Activated CD8-positive, alpha-beta memory T cell treated with anti-CD3 and anti-CD28 coated beads for 48 hours (primary cell): ENCODE measurements at places on chromosomes 7 and 10.

GRCh38 chr10:131731780-131732630, 168.8 kb upstream of the PPP2R2D start:
- no peak for DNase-seq

DNA sequence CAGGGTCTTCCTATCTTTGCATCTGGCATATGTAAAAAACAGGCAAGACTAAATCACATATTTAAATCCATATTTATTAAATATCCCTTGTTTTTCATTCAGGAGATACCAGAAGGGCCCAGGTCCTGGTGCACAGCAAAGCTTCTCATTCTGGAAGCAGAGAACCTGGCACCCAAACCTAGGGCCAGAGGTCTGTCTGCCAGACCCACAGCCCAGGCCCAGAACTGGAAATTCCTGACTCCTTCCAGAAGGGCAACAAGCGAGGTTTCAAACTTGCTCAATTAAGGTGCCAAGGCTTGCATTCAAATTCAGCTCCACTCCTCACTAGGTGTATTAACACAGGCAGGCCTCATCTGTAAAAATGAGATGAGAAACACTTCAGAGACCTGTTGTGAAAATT, 4.2 kb upstream of the MYO1G start:
- no peak for DNase-seq

- DNase-seq, result no peak
Measured at GRCh38 chr10:96814264-96814663, 17.8 kb upstream of the LCOR start.

- peak; percentile 60 for DNase-seq
Measured at GRCh38 chr7:55309040-55309991, 55.8 kb upstream of the LANCL2 start.

DNA sequence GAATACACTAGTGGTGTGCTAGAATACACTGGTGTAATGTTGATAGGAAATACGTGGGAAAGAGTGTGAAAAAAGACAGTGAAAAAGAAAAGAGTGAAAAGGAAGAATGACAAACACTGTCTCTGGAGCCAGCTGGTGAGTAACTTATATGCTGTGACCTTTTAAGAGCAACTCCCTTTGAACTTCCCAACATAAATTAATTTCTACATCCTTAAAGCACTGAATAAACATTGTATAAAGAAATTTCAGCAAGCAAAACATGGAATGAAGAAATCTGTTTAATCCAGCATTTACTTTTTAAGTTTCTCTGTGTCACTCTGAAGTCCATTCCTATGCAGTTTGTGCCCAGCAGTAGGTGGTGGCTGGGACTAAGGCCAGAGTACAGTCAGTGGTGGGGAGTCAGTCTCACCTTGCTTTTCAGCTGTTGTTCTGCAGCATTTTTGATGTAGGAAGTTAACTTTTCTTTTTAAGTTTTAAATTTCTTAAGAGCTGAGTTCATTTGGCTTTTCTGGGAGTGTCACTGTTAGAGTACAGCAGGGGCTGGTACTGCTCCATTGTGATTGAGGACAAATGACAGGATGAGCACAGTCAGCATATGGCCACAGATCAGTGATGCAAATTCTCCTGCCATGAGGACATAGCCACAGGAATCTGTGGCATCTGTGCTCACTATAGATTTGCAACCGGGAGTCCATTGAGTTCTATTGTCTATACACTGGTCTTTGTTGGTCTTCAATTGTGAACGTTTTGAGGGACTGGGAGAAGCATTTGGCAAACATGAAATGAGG, 321.8 kb downstream of the ZNF248 start:
- no peak for DNase-seq

GRCh38 chr10:70272925-70273316, 10.9 kb downstream of the NPFFR1 start:
- DNase-seq, result no peak

- DNase-seq, result no peak
Measured at GRCh38 chr10:87670586-87670985, 10.9 kb downstream of the PAPSS2 start.

DNA sequence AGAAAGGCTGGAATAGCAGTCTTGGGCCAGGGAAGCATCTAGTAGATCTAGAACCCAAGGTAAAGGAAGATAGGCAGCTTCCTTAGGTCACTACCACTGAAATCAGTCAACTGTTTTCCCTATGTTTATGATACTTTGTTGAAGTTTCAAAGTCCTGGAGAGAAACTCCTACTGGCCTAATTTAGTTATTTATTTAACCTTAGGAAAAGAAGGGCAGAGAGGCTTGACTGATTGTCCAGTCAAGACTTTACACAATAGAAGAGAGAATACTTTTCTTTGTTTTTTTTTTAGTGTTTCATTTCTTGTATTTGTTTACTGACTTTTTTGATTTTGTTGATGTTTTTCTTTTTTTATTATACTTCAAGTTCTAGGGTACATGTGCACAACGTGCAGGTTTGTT, 138.9 kb upstream of the PHYHIPL start:
- no peak for DNase-seq

DNA sequence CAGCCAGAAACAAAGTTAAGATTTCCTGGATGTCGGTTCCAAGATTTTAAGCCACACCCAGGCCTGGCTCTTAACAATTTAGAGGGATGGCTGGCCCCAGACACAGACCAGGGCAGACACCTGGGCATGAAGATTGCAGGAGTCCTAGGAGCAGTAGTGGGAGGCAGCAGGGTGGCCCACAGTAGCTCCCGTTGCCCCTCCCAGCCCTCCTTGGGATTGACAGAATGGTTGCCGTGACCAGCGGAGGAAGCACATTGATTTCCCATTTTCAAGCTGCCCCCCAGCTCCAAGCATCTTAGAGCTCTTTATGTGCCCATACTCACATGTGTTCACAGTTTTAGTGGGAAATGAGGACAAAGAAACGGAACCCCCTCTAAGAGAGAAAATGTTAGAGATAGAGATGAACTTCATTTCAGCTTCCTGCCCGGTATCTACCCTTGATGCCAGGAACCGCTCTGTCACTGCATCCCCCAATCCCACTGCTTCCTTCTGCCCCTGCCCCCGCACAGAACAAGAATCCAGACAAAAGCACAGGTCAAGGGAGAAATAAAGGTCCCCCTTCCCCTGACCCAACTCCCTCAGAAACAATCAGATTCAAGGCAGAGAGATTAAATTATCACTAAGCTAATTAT, 101.1 kb downstream of the PLXNA4 start:
- no peak for DNase-seq

- DNase-seq, result no peak
Measured at GRCh38 chr10:30182191-30183054, 123.0 kb upstream of the JCAD start.

DNA sequence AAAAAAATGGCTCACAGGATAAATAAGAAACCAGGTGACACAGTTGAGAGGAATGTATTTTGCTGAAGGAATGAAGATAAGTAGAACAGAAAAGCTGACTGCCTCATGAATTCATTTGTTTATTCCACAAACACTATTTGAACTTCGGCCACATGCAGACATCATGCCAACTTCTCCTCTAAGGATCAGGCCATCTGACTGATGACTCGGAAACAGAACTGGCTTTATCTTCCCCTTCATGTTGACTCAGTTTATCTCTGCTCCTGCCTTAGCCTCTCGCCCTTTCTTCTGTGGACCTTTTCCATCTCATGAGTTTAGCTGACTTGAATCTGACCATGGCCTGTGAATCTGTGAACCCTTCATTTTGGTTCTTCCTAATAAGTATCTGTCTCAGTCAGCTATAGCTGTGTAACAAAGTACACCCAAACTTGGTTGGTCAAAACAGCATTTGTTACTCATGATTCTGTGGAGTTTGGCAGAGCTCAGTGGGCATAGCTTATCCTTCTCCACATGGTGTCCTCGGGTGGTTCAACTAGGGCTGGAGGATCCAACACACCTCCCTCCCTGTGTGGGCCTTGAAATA, 44.0 kb upstream of the GRID1 start:
- DNase-seq, result no peak

- DNase-seq, result no peak
Measured at GRCh38 chr10:74113546-74113945, 37.1 kb downstream of the AP3M1 start.

- no peak for DNase-seq
Measured at GRCh38 chr10:15426558-15426957, 55.5 kb upstream of the FAM171A1 start.

- no peak for DNase-seq
Measured at GRCh38 chr7:47714669-47715607, 133.0 kb upstream of the TNS3 start.
